H9 (cell line): ENCODE measurements at places on chromosomes 5 and 9. TPM values are rescaled to one million over a fixed set of nuclear protein-coding genes. Genes with fewer than 3 reads are reported as not detected.

DNA sequence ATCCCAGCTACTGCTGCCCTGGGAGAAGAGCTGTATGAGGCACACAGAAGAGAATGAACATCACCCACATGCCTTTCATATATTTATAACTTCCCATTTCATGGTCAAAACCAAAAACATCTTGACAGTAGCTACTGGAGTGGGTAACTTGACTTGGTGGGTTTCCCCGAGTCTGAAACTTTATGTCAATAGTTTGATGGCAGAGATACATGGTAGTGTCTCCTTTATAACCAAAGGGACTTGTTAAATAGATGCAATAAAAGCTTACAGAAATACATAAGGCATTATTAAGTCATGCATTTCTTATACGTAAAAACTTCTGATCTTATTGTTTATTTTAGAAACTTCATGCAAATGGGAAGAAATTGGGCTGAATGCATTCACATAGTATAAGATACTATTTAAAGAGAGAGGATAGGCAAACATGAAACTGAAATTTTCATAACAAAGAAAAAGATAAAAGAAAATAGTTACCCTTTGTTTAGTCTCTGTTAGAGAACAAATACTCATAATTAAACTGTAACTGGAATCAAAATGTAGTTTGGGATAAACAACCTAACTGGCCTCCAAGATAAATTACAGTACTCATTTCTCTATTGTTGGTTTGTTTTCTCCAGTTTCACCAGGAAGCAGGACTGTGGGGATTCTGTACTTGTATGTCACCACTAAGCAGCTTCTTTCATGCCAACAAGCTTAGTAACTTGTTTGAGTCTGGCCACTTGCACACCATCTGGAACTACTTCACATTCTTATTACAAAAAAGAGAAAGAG is 459.3 kb upstream of the MEF2C start:
- H3K36me3 ChIP-seq = no peaks in the 10 kb centered on the region
- no peaks in the 10 kb centered on the region for H3K27me3 ChIP-seq
- H3K4me1 ChIP-seq = no peaks in the 10 kb centered on the region; the same call in 1 of the 2 replicates

DNA sequence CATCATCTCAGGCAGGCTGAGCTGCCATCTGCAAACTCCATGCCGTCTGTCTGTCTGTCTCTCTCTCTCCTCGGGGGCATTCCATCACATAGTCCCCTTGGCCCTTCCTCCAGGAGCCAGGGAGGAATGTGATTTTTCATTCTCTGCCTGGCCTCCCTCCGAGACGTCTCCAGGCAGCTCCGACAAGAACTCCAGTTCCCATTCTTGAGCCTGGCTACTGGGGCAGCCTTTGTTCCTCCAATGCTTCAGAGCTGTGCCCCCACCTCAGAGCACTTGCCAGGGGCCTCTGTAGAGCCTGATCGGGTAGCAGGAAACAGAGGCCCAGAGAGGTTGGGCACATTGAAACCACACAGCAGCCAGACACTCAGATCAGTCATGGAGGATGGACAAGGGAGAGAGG is 74.0 kb downstream of the COL27A1 start:
- no peak for DNase-seq
- H3K27ac ChIP-seq = no peak overlapping the region
- H3K36me3 ChIP-seq = no peaks in the 10 kb centered on the region
- H3K27me3 ChIP-seq = no peaks in the 10 kb centered on the region
- H3K4me3 ChIP-seq = no peak overlapping the region

DNA sequence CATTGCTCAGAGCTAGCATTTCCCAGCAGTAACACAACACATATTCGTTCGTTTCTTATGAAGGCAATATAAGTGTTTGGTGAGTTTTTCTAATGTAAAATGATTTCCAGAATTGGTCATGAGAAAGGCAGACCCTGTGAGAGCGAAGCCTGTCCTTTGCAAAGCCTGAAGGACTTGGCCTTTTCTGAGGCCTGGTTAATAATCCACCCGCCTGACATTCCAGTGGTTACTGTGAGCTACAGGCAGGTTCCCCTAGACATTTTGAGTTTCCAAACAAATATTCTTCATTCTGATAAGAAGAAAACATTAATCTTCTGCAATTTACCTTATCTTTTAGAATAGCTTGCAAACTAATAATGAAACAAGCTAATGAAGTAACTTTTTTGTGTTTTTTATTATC is 38.0 kb downstream of the ADAMTS16 start:
- DNase-seq = no peak
- peaks cover 17% of the 10 kb centered on the region; the same call in 1 of the 2 replicates for H3K4me1 ChIP-seq
- no peak overlapping the region for H3K4me3 ChIP-seq
- H3K27me3 ChIP-seq = no peaks in the 10 kb centered on the region
- H3K36me3 ChIP-seq = peaks cover 4% of the 10 kb centered on the region; the same call in 1 of the 2 replicates

DNA sequence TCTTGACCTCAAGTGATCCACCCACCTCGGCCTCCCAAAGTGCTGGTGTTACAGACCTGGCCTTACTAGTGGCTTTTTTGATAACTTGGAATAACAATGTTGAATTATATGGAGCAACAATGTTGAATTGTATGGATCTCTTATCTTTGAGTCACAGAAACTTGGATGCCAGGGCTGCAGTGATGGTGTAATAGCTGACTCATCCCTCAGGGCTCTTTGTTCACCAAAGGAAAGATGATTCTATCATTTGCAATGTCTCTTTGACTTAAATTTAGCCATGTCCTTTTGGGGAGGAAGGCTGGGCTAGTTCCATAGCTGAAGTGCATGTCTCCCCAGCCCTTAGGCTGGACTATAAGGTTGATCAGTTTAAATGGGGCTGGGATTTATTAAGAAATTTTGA is 172.3 kb downstream of the PDZD2 start:
- no peaks in the 10 kb centered on the region for H3K36me3 ChIP-seq
- H3K27ac ChIP-seq = no peak overlapping the region
- no peak for DNase-seq
- H3K27me3 ChIP-seq = no peaks in the 10 kb centered on the region

- peaks cover 5% of the 10 kb centered on the region for H3K4me1 ChIP-seq
- DNase-seq = no peak
- H3K4me3 ChIP-seq = no peak overlapping the region
Measured at GRCh38 chr9:69745716-69746437, 13.9 kb downstream of the PTAR1 start.

GRCh38 chr9:114005371-114006154 is 72.5 kb downstream of the AMBP start:
- H3K4me3 ChIP-seq = no peak overlapping the region
- H3K4me1 ChIP-seq = no peaks in the 10 kb centered on the region
- no peaks in the 10 kb centered on the region for H3K27me3 ChIP-seq
- H3K27ac ChIP-seq = no peak overlapping the region
- DNase-seq = peak; percentile 15

- no peaks in the 10 kb centered on the region for H3K36me3 ChIP-seq
- DNase-seq = no peak
- no peaks in the 10 kb centered on the region for H3K4me1 ChIP-seq
Measured at GRCh38 chr9:86604741-86605140, 250.5 kb upstream of the TUT7 start.

DNA sequence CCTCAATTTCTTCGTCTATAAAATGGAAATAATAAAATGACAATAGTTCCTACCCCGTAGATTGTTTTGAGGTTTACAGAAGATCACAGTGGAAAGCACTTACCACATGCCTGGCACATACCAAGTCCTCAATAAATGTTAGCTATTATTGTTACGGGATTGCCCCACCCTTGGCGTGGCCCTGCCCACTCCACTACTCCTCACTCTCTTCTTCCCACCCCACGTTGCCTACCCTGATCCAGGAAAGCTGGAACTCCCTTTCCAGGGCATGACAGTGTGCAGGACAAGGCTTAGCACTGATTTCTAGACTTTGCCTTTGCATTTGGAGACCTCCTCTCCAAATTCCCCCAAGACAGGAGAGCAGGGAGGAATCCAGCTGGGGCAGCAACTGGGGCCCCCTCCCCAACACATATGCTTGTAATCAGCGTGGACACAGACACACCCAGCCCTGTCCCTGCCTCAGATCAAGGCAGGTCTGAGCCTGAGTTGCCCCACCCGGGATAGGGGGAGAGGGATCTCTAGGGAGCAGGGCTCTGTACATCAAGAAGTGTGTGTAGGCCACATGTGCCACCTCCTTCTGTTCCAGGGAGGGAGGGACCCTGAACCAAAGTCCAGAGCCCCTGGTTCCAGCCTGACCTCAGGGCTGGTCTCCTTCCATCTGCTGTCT is 6.7 kb downstream of the SLC4A9 start:
- no peaks in the 10 kb centered on the region for H3K27me3 ChIP-seq
- H3K4me3 ChIP-seq = no peak overlapping the region
- H3K4me1 ChIP-seq = no peaks in the 10 kb centered on the region; the same call in 1 of the 2 replicates

DNA sequence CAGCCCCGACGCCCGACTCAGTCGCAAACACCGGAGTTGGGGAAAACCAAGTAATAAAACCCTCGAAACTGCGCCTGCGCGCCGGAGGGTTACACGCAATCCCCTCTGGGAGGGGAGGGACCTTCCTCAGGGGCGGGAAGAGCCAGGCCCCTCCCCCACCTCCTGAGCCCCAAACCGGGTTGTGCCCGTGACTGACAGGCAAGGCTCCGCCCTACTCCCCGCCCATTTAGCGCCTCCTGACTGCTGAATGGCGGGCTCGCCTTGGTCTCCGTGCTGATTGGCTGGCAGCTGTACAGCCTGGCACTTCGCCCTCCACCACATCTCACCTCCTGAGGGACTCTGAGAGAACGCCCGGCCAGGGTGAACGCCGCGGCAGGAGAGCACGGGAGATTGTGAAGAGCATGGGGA is at the start of gene PRDM9:
Gene PRDM9 (plus strand): TSS at position 332 of the 408 bp plus-strand sequence. CDS start 1,425 bp downstream, outside the sequence.
- no peak within 1 kb of the TSS for H3K4me3 ChIP-seq
- no peaks in the 10 kb centered on the region for H3K4me1 ChIP-seq

ZDHHC11 gene
- 32.7 and 37.6 TPM in 2 replicates for total RNA-seq

MYMK gene
- total RNA-seq = not detected in 2 replicates

GHR gene
- total RNA-seq = 0.20 and 0.24 TPM in 2 replicates
